DMS79 (cell line): ENCODE measurements at places on chromosomes 6 and 20.
A peak's percentile ranks its signal among the peaks of the same experiment; 100 is the strongest.

- no peak for DNase-seq
Measured at GRCh38 chr6:148974351-148974750, 227.5 kb downstream of the UST start.

DNA sequence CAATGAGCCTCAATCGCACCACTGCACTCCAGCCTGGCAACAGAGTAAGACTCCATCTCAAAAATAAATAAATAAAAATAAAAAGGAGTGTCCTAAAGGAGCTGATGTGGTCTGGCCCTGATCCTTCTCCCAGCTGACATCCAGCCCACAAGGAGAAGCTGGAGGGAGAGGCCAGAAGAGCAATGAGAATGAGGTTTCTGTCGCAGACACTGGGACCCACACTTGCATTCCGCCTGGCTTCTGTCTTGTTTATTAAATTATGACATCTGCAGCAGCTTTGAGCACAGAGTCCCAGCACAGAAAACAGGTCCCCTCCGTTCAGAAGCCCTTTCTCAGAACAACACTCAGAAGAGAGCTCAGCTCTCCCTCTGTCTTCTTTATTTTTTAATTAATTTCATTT is 10.3 kb upstream of the E2F1 start:
- DNase-seq: no peak

- no peak for DNase-seq
Measured at GRCh38 chr6:106512048-106512967, 117.0 kb downstream of the RTN4IP1 start.

DNA sequence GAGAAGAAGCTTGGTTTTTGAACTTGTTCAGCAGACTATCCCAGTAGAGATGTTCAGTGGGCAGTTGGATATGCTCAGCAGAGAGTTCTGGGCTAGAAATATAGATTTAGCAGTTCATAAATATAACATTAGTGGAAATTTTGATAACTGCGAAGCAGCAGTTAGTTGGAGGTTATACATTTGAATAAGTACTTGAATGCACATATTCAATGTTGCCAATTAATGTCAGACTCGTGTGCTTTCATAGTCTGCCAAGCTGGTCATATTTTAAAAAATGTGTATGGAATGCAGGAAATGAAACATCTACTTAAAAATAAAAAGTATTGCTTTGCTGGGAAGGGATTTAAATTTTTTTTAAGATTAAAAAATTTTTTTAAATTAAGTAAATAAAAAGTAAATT is 92.5 kb upstream of the E2F3 start:
- DNase-seq: no peak

GRCh38 chr6:138037009-138037504 is 70.2 kb downstream of the PERP start:
- DNase-seq: peak; percentile 43

GRCh38 chr6:29530671-29531310 is 28.7 kb downstream of the UBD start:
- no peak for DNase-seq

DNA sequence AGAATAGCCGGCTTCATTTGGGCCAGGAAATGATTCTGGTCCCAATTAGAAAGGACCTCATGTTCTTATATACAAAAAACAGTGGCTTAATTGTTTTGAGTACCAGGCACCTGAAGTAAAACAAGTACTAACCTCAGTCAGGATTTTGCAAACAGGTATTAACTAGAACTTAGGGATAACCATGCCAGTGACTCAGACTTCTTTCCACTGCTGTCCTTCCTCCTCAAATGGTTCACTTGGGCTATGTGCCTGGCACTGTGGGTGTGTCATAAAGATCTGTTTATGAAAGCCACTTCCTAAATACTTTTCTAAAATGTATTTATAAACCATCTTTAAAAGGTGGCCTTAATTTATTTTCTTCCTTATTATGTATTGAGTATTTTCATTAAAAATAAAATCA is 10.7 kb downstream of the CLDN20 start:
- DNase-seq: no peak
